Kidney glomerular epithelial cell (primary cell): ENCODE measurements at places on chromosomes 11 and 22.
A peak's percentile ranks its signal among the peaks of the same experiment; 100 is the strongest.

GRCh38 chr11:13110929-13111812 lies 102.1 kb downstream of the RASSF10 start:
- peak; percentile 77 for DNase-seq

DNA sequence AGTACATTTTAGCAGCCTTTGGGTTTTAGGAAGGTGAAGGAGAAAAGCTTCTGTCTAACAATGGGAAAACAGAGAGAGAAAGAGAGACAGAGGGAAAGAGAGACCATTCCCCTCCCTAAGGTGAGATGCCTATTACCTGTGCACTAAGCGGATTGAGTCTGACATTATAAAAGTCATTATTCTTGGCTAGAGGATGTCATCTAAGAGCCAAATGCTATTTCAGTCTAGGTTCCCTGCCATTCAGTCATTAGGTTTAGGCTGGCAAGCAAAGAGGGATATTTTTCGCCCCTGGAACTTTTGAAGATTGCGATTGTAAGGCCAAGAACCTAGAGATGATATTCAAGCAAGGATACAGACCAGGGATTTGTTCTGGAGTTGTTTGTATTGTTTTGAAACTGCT lies 7.2 kb downstream of the BLID start:
- no peak for DNase-seq

GRCh38 chr11:35227576-35228327 lies 88.8 kb downstream of the CD44 start:
- no peak for DNase-seq

- DNase-seq = no peak
These were observed 1.3 kb downstream of the BMAL1 start for GRCh38 chr11:13278609-13279486.

DNA sequence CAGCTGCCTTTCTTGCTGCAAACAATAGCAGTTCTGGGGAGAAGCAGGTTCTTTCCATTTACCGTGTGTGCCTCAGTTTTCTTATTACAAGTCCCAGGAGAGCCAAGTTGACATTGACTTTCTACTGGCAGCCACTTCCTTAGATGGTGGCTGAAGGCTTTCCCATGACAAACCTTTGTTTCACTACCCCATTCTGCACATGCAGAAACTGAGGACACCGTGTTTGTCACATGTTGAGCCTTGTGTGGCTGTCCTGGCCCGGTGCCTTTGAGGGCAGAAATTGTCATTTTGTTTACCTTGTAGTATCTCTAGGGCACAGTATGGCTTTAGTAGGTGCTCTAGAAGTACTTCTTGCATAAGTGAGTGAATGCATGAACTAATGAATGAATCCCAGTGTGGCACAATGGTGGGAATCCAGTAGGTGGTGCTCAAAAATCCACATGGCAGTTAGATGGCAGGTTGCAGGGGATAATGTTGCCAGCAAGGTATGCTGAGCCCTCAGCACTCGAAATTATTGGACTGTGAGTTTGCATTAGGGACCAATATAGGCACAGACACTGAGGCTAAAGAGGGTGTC lies 101.6 kb downstream of the CSNK2A3 start:
- DNase-seq = no peak

GRCh38 chr11:104254347-104254746 lies 90.4 kb upstream of the PDGFD start:
- DNase-seq = no peak

- DNase-seq = no peak
These were observed 42.3 kb upstream of the DKK3 start for GRCh38 chr11:12050470-12051286.

- no peak for DNase-seq
These were observed 6.8 kb upstream of the ZBED5 start for GRCh38 chr11:10864688-10865087.

GRCh38 chr11:122331079-122331478 lies 215.1 kb upstream of the BLID start:
- DNase-seq = no peak

- no peak for DNase-seq
These were observed 127.8 kb upstream of the ANO3 start for GRCh38 chr11:26204101-26204500.

DNA sequence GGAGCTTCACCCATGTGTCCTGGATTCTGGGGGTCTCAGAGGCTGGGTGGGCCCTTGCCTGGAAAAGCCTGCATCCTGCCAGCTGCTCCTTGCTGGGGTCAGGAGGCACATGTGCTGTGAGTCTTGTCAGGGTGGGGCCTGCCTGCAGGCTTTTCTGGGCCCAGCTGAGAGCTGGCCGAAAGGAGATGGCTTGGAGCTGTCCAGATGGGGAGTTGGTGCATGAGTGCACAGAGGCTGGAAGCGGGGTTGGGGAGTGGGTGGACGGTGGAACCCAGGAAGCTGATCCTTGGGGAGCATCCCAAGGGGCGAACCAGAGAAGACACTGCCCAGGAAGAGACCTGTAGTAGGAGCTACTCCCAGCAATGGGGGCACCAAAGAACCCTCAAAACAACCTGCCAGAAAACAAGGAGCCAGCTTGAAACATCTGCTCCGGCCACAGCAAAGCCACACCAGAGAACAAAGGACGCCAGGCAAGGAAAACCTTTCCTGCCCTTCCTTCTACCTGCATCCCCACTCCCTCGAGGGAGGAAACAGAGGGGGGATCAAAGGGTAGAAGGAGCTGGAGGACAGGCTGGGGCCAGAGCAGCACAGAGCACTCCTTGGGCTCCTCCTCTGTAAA lies 8.2 kb upstream of the KCTD17 start:
- no peak for DNase-seq

DNA sequence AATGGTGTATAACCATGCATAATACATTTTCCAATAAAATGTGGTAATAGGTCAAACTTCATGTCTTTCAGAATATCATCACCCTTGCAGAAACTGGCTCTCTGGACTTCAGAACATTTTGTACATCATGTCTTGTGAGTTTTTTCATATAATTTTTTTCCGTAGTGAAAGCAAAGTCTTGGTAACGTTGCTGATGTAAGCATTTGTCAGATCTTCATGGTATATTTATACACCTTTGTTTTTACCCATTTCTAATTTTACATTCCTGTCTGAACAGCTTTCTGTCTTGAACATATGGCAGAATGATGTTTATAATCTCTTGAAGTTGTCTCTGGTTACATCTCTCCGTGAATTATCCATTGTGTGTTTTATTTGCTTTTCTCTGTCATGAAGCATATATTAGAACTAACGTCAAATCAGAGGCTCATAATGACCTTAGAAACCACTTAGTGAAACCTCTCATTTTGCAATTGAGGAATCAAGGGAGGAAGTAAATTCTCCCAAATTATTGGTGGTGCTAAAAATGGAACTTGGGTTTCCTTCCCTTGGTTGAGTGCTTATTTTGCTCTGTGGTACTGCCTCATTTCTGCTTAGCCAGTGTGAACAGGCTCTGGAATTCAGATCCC lies 37.4 kb downstream of the CSRP3 start:
- DNase-seq = no peak

DNA sequence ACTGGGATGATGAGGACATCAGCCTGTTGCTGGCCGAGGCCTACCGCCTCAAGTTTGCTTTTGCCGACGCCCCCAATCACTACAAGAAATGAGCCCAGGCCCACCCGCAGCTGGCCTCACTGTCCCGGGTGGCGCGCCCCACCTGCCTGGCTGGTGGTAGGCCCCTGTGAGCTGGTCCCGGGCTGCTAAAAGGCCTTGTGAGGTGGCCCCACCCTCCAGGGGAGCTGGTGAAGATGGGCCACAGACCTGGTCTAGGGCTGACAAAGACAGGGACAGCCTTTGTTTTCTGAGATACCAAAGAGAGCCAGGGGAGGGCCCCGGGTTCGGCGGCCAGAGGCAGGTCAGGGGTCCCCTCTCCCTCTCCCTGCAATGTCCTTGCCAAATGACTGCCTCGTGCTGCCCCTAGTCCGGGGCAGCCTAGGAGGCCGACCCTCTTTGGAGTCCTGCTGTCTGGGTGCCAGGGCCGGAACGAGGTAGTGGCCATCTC lies 411.1 kb downstream of the TBC1D22A start:
- no peak for DNase-seq

- no peak for DNase-seq
These were observed 307.7 kb upstream of the KIRREL3 start for GRCh38 chr11:127308291-127308690.

DNA sequence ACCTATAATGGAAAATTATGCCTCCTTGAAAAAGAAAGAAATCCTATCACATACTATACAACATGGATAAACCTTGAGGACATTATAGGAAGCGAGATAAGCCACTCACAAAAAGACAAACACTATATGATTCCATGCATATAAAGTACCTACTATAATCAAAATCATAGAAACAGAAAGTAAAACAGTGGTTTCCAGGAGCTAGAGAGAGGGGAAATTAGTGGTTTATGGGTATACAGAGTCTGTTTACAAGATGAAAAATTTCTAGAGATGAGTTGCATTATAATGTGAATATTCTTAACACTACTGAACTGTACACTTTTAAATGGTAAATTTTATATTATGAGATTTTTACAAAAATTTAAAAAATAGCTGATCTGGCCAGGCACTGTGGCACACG lies 40.5 kb upstream of the ARHGAP42 start:
- DNase-seq = no peak

DNA sequence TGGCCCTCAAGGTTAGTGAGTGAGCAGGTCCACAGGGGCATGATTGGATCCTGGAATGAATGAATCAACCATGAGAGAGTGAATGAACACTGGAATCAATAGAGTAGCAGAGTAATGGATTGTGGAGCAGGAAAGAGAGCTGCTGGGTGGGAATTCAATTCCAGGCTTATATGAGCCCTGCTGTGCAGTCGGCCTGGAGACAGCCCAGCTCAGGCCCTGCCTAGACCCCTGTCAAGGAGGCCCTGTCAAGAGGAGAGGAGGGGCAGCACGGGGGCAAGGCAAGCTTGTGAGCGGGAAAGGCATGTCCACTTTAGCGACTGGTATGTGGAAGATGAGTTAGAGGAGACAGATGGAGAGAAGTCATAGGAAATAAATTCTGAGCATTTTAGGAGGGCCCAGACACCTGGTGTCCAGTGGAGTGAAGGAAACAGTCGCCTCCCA lies 1.3 kb upstream of the FOLR1 start:
- no peak for DNase-seq

- DNase-seq = peak; percentile 3
These were observed 110.5 kb downstream of the ATG16L2 start for GRCh38 chr11:72924568-72925190.

GRCh38 chr11:57787920-57788702 lies 26.5 kb downstream of the CTNND1 start:
- no peak for DNase-seq

- DNase-seq = no peak
These were observed 33.9 kb upstream of the CXCR5 start for GRCh38 chr11:118849825-118850224.

DNA sequence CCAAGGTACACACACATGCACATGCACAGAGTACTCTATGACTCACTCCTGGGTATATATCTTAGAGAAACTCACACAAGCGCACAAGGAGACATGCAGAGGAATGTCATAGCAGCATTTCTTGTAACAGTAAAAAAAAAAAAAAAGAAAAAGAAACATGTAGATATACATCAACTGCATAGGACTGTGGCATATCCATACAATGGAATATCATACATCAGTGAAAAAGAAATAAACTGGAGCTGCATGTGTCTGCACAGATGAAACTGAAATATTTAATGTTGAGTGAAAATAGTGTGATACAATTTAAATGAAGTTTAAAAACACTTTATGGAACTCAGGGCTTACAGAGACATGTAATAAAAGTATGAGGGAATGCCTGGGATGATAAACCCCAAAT lies 46.4 kb downstream of the SYT13 start:
- DNase-seq = no peak

- no peak for DNase-seq
These were observed 4.3 kb downstream of the FGF3 start for GRCh38 chr11:69814902-69815301.

DNA sequence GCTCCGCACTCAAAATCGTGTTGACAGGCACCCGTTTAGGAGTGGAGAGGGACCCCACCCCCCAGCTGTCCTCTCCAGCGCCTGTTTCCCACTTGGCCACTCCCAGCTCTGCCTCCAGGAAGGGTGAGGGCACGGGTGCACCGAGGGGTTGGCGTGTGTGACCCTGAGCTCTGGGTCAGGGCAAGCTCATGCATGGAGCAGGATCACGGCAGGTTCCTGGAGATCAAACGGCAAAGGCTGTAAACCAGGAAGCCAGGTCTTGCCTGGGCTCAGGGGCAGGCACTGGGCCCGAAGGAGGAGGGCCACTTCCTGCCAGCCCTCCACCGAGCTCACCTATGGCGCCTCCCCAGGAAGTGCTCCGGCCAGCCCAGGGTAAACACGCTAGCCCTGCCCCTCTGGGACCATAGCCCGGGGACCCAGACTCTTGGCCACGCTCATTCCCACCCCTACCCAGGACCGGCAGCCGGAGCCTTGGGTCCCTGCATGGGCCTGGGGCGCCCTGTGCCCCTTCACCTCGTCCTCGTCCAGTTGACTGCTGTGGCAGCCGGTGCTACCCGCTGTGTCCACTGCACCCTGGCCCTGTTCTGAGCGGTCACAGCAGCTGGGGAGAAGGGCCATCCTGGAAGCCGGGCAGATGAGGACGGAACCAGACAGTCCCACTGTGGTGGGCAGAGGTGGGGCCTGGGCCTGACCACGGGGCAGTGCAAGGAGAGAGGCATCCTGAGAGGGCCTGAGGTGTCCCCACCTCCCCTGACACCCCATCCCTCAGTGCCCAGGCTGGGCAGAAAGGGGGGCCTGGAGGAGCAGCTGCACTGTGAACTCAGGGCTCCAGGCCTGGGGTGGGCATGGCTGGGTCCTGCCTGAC lies 1.0 kb upstream of the EPS8L2 start:
- no peak for DNase-seq

DNA sequence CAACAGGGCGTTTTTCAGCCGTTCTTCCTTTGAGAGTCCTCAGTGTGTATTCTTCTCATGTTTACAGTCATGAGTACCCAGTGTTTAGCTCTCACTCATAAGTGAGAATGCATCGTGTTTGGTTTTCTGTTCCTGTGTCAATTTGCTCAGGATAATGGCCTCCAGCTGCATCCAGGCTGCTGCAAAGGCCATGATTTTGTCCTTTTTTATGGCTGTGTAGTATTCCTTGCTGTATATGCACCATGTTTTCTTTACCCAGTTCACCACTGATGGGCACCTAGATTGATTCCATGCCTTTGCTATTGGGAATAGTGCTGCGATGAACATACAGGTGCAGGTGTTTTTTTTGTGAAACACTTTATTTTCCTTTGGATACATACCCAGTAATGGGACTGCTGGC lies 23.5 kb downstream of the B3GAT1 start:
- DNase-seq = no peak
